Natural killer cell (primary cell): ENCODE measurements at places on chromosomes 7 and 10. TPM values are rescaled to one million over a fixed set of nuclear protein-coding genes. Genes with fewer than 3 reads are reported as not detected.

Gene CRYGN
- total RNA-seq = not detected

Gene TMEM229A
- not detected for total RNA-seq

Gene LRRC18
- total RNA-seq = not detected

Gene GPNMB
- total RNA-seq = not detected

Gene EPO
- total RNA-seq = not detected

Gene TMEM270
- total RNA-seq = not detected

Gene EPHA1
- total RNA-seq = 1.2 TPM

Gene AMPH
- total RNA-seq = 0.18 TPM

Gene HSPA12A
- 0.43 TPM for total RNA-seq

Gene AGAP5
- total RNA-seq = 14.6 TPM
